Sigmoid colon (tissue), 7 donors: ENCODE measurements at places on chromosomes 5 and 9. TPM values are rescaled to one million over a fixed set of nuclear protein-coding genes. Genes with fewer than 3 reads are reported as not detected.

DNA sequence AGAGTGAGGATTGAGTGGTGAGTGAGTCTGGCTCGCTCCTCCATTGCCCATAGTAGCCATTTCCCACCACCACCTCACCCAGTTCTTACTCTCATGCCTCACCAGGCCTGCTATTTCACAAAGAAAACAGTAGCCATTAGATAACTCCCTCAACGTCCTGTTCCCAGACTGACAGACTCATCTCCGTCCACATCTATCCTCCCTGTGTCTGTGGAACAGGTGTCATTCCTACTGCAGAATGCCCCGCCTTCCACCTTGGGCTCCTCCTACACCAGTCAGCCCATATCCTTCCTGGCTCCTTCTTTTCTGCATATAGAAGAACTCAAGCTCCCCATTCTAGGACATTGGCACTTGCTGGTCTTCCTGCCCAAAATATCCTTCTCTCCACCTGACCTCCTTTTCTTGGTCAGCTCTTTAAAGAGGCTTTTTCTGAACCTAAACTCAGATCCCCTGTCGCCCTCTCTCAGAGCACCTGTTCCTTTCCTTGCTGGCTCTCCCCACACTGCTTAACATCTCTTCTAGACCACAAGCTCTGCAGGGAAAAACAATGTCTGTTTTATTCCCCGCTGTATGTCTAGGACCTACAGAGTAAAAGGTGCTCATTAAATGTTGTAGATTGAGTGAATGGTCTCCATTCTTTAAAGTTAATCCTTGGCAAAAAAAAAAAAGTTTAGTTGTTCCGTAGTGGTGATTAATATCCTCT lies 3.2 kb downstream of the TNFAIP8 start:
- H3K36me3 ChIP-seq: no peaks in the 10 kb centered on the region
- no peak overlapping the region for H3K27ac ChIP-seq
- no peaks in the 10 kb centered on the region for H3K27me3 ChIP-seq
- H3K4me3 ChIP-seq: no peak overlapping the region

DNA sequence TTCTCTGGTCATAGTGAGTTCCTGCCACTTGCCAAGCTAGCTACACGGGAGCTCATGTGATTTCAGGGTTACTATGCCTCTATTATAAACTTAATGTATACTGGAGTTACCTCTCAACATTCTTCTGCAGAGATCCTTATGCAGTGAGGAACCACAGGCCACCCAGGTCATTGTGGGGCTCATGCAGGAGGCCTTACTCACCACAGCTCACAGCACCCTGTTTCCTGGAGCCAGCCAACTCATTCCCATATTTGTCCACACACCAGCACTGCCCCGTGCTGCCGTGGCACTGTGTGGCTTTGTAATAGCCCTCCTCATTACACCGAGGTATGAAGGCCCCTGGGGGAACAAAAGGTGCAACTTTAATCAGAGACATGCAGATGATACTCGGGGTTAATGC lies 520.0 kb downstream of the SPOCK1 start:
- H3K4me1 ChIP-seq: no peaks in the 10 kb centered on the region
- no peak for DNase-seq
- no peak overlapping the region for H3K27ac ChIP-seq
- no peaks in the 10 kb centered on the region for H3K27me3 ChIP-seq
- no peak overlapping the region for H3K4me3 ChIP-seq

- H3K27me3 ChIP-seq: no peaks in the 10 kb centered on the region
- H3K4me3 ChIP-seq: no peak overlapping the region
- H3K36me3 ChIP-seq: no peaks in the 10 kb centered on the region
- H3K4me1 ChIP-seq: no peaks in the 10 kb centered on the region
- H3K27ac ChIP-seq: no peak overlapping the region
- DNase-seq: no peak
Measured at GRCh38 chr5:9775339-9775738, 145.2 kb upstream of the TAS2R1 start.

The TRAF1 gene
- 8.0 TPM for total RNA-seq

The GPR151 gene
- total RNA-seq: not detected

The NR4A3 gene
- 3.9 TPM for total RNA-seq

The PCDHA9 gene
- total RNA-seq: 0.66 TPM
